Activated naive CD4-positive, alpha-beta T cell treated with anti-CD3 and anti-CD28 coated beads, Interleukin-2, amount 10 ng/mL, durations not matched to agents 5 hours and 36 hours (primary cell): ENCODE measurements at places on chromosomes 1 and 21. TPM values are rescaled to one million over a fixed set of nuclear protein-coding genes. Genes with fewer than 3 reads are reported as not detected.

The RIMKLA gene
- 2.0 TPM for total RNA-seq

The KCNJ10 gene
- total RNA-seq, result not detected

The DNASE2B gene
- not detected for total RNA-seq

The KMO gene
- not detected for total RNA-seq

The SHISAL2A gene
- 27.3 TPM for total RNA-seq

The RHD gene
- not detected for total RNA-seq

The DIRAS3 gene
- not detected for total RNA-seq
